AG04450 (cell line): ENCODE measurements at places on chromosomes 6 and 20. TPM values are rescaled to one million over a fixed set of nuclear protein-coding genes. Genes with fewer than 3 reads are reported as not detected.
A peak's percentile ranks its signal among the peaks of the same experiment; 100 is the strongest.

DNA sequence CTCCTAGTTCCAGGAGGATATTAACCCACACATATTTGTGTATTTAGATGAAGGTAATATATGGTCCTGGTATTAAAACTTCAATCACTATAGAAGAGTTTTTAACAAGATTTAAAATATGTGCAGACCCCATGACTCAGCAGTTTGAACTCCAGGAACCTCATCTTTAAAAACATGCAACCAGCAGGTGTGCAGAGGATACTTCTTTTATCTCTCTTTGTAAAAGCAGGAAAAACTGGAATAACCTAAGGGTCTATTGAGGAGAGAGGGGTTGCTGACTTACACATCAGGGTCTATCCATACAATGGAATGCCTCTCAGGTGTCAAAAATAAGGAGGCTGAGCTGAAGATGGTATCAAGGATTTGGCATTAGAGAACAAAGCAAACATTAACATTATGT lies 36.9 kb upstream of the TFAP2C start:
- DNase-seq: no peak

DNA sequence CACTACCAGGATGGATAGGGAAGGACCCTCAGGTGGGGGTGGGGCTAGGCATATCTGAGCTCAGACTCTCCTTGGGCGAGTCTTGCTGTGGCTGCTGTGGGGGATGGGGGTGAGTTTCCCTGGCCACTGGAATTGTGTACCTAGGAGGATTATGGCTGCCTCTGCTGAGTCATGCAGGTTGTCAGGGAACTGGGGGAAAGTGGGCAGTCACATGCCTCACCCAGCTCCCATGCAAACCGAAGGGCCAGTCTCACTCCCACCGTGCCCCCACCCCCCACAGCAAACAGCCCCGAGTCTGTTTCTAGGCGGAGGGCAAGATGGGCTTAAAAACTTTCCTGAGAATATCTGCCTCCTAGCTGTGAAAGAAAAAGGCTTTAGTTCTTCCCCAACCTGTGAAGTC lies 210.3 kb upstream of the FERMT1 start:
- no peak for DNase-seq

- DNase-seq: no peak
Observed at GRCh38 chr6:27866357-27867050, 45.7 kb downstream of the OR2B2 start.

DNA sequence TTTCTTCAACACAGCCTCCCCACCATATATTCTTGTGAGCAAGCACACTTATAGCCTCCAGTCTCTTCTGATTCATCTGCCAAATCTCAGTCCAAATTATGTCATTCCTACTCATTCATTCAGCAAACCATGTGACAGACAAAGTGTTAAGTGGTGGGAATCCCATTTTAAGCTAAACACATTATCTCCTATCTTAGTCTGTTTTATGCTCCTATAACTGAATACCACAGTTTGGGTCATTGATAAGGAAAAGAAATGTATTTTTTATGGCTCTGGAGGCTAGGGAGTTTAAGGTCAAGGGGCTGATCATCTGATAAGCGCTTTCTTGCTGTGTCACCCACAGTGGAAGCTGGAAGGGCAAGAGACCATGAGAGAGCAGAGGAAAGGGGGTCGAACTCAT lies 23.9 kb upstream of the SMIM13 start:
- no peak for DNase-seq

- DNase-seq: no peak
Observed at GRCh38 chr6:8352335-8352965, 82.9 kb downstream of the SLC35B3 start.

- DNase-seq: no peak
Observed at GRCh38 chr6:147040121-147040910, 163.9 kb upstream of the STXBP5 start.

DNA sequence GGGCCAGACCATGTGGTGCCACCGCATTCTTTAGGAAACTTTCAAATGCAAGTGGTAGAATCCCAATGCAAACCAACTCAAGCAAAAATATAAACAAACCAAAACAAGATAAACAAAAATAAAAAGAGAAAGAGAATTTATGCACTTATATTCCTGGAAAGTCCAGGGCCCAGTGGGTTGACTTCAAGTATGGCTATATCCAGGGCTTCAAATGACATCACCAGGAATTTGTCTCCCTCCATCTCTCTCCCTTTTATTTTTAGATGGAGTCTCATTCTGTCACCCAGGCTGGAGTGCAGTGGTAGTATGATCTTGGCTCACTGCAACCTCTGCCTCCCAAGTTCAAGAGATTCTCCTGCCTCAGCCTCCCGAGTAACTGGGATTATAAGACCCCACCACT lies 56.1 kb upstream of the PNRC1 start:
- no peak for DNase-seq

- DNase-seq: no peak
Observed at GRCh38 chr20:16349523-16350260, 223.6 kb downstream of the KIF16B start.

DNA sequence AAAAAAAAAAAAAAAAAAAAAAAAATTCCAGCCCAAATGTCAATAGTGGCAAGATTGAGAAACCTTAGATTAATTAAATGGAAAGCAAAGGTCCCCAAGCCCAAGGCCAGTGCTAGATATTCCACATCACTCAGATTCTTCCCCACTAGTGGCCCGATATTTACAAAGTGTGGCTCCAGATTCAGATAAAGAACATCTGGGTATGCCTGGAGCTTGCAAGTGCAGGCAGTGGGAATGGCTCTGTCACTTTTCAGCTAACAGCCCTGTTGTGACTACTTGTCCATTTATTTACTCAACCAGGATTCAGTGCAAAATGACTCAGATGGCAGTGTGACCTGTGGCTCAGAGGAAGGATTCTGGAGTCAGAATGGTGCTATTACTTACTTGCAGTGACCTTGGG lies 8.2 kb upstream of the KCNB1 start:
- DNase-seq: no peak

GRCh38 chr20:38179846-38180245 lies 14.8 kb upstream of the TGM2 start:
- no peak for DNase-seq

DNA sequence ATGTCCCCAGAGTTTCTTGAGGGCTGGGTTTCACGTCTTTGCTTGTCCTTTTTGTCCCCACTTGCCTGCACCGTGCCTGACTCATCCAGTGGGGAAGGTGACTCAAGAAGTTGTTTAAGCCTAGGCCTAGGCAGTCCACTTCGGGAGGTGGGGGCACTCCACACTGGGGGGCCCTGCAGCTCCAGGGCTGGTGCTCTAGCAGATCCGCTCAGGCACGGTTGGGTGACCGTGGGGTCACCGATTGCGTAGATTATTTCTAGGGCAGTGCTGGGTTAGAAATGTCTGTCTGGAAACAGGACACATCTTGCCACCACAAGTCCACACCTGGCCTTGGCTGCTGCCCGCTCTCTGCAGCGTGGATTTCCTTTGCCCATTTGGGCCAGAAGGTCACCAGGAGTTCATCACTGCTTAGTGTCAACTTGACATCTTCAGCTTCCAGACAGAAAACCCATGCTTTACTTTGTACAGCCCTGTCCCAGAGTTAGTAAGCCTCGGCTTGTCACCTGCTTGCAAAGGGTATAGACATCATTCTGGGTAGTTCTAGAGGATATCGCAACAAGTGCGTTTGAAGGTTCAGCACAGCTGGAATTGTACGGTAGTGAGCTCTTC lies 13.6 kb upstream of the C20orf144 start:
- DNase-seq: no peak

DNA sequence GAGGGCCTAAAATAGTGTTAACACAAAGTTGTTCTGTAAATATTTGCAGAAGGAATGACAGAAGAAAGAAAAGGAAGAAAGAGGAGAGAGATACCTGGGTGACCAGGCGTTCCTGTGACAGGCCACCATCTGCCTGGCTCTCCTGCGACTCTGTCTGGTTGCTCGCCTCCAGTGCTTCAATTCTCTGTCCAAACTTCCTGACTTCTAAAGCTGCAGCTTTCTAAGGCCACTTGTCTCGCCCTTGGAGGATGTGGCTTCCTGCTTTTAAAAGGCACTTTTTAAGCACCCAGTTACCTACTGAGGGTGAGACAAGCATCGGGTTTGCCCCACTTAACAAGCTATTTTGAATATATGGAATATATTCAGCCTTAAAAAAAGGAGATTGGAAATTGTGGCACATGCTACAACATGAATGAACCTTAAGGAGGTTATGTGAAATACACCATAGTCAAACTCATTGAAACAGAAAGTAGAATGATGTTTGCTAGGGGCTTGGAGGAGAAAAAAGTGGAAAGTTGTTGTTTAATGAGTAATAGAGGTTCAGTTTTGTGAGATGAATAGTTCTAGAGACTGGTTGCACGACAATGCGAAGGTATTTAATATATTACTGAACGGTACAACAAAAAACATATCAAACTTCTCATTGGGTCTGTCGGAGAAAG lies 32.8 kb downstream of the VIP start:
- no peak for DNase-seq

- DNase-seq: no peak
Observed at GRCh38 chr6:139248911-139249310, 42.9 kb downstream of the TXLNB start.

DNA sequence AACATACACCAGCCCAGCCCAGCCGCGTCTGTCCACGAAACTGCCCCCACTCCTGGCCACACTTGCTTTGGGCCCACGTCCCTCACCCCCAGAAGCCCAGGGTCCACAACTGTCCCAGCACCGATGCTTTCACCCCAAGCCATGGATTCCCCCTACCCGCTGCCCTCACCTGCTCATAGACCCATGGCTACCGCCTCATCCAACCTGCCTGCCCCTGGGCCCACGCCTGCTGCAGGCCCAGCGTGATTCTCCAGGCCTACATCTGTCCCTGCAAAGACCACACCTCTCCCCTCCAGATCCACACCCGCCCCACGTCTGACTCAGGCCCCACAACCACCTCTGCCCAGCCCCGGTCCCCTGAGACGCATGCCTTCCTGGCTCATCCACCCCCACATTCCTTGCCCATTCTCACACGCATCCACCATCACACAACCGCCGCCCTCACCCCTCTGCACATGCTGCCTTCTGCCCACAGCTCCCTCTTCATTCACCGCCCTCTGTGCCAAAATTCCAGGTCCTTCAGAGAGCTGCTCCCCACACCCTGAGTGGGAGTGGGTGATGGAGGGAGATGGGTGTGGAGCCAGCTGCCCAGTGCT lies 86.7 kb downstream of the GRM4 start:
- no peak for DNase-seq

- DNase-seq: no peak
Observed at GRCh38 chr6:73630401-73630800, 23.4 kb downstream of the SLC17A5 start.

DNA sequence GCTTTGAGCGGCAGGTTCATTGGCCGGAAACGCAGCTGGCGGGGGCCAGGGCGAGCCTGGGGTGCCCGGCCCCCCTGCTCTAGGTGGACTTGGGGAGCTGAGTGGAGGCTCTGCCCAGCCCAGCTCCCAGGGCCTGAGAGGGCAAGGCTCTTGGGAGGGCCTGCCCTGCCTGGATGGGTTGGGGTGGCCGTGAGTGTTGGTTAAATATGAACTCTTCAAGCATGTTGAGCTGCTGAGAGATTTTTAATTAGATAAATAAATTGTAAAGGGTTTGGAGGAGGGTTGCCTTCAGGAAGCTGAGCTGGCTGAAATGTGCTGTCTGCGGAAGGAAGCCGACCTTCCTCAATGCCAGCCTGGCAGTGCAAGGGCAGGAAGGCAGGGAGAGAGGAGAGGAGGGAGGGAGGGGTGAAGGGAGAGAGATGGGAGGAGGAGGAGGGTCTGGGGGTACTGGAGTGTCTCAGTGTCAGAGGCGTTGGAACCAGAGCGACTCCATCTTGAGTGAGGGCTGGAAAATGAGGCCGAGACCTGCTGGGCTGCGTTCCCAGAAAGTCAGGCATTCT lies 39.4 kb upstream of the PMEPA1 start:
- no peak for DNase-seq

DNA sequence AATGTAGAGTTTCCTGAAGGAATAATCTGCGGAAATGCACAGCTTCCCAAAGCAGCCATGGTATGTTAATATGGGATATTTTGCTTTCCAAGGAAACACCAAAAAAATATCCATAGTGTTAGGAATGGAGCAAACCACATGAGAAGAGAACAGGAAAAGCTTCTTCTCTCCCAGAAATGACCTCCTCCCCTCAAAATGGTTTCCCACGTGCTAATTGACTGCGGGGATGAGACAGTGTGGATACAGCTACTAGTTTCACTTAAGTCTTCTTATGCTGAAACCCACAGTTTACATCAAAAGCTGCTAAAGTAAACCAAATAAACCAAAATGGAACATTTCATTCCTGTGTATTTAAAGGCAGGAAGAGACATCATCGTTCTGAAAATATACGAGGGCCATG lies 69.4 kb downstream of the FYN start:
- peak; percentile 55 for DNase-seq

- peak; percentile 24 for DNase-seq
Observed at GRCh38 chr6:124881898-124882578, 80.2 kb upstream of the RNF217 start.

DNA sequence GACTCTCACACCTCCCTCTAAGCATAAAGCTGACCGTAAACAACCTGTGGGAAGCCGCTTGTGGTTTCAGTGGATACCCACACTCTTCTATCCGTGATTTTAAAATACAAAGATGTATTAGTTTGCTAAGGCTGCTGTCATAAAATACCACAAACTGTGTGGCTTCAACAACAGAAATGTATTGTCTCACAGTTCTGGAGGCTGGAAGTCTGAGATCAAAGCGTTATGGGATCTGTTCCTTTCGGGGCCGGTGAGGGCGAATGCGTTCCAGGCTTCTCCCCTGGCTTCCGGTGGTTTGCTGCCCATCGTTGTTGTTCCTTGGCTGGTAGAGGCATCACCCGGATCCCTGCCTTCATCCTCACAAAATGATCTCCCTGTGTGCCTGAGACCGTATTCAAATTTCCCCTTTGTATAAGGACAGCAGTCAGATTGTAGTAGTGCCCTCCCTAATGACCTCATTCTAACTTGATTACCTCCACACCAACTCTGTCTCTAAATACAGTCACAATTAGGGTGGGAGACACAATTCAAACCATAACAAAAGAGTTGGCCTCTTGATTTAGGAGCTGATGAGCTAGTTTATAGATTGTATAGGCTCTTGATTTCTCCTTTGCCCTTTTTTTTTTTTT lies 210.6 kb upstream of the SOX4 start:
- no peak for DNase-seq

Gene DNMT3B
- polyA plus RNA-seq: 1.8 and 1.9 TPM in 2 replicates

Gene KCNS1
- polyA plus RNA-seq: 0.30 and 0.31 TPM in 2 replicates

Gene MARCKS
- 81.3 and 127 TPM in 2 replicates for polyA plus RNA-seq

Gene RIPPLY2
- polyA plus RNA-seq: not detected in 2 replicates

Gene NTSR1
- 0.09 and 0.12 TPM in 2 replicates for polyA plus RNA-seq

Gene RAD21L1
- 0.04 and 0.05 TPM in 2 replicates for polyA plus RNA-seq

Gene CYP21A2
- 0.05 and 0.06 TPM in 2 replicates for polyA plus RNA-seq

Gene OR2J3
- polyA plus RNA-seq: not detected in 2 replicates
